ENCODE measurements at places on chromosomes 7 and 10.
A peak's percentile ranks its signal among the peaks of the same experiment; 100 is the strongest.

- DNase-seq: no peak
Measured at GRCh38 chr7:1794888-1795542, 124.9 kb downstream of the ELFN1 start.

- DNase-seq: peak; percentile 92
Measured at GRCh38 chr7:2232766-2233520, at the start of gene MAD1L1. TSS of gene MAD1L1 (minus strand) at chr7:2232945. CDS start at chr7:2230133, 2,812 bp downstream.

- DNase-seq: no peak
Measured at GRCh38 chr10:90784771-90785170, 73.1 kb downstream of the HTR7 start.

DNA sequence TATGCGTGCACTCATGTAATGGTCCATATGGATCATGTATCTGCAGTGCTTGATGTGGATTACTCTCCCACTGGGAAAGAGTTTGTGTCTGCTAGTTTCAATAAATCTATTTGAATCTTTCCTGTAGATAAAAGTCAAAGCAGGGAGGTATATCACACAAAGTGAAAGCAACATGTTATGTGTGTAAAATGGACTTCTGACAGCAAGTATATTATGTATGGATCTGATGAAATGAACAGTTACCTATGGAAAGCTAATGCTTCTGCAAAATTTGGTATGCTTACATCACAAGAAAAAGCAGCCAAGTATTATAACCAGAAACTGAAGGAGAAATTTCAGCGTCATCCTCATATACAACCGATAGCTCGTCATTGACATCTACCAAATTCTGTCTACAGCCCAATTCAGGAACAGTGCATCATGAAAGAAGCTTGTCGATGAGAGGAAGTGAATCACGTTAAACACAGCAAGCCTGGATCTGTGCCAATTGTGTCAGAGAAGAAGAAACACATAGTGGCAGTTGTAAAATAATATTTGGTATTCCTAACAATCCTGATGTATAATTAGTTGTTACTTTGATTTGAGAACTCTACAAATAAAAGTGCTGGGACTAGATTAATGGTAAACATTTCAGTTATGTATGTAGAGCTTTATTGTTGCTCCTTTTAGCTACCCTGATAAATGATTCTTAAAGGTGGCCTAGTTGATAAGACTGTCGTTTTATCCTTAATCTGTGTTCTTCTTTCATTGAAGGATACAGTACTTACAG, 14.2 kb upstream of the SYPL1 start:
- no peak for DNase-seq

- DNase-seq: peak; percentile 20
Measured at GRCh38 chr10:50623663-50624412, at the start of gene SGMS1. TSS of gene SGMS1 (minus strand) at chr10:50623956. CDS start at chr10:50344114, 279,842 bp downstream.
